Eye (tissue), 1 donor: ENCODE measurements at places on chromosomes 13 and 19.

DNA sequence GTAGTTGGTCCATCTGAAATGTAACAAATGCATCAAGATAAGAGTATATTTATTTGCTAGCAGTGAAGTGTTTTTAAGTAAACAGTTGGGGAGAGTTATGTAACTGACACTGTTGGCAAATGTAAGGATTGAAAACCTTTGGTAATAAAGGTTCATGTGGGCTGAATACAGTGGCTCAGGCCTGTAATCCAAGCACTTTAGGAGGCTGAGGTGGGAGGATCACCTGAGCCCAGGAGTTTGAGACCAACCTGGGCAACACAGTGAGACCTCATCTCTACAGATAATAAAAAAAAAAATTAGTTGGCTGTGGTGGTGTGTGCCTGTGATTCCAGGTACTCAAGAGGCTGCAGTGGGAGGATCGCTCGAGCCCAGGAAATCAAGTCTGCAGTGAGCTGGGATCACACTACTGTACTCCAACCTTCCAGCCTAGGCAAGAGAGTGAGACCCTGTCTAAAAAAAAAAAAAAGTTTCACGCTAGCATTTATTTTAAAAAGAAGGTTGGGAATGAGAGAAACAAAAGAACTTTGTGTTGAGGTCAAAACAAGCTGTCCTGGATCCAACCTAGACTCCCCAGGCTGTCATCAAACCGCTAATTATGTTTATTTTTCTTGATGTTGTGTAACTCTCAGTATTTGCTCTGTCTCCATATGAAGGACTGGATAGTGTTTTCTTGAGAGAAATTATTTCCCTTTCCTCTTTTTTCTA is 20.7 kb downstream of the SETDB2 start:
- no peak for DNase-seq

- no peak for DNase-seq
Observed at GRCh38 chr13:25756912-25757311, 294.9 kb downstream of the SHISA2 start.

GRCh38 chr19:50870417-50871089 is 2.7 kb upstream of the KLK2 start:
- DNase-seq, result no peak

- DNase-seq, result no peak
Observed at GRCh38 chr19:5501907-5502306, 46.7 kb downstream of the ZNRF4 start.

GRCh38 chr19:7894612-7895309 is 6.5 kb downstream of the LRRC8E start:
- no peak for DNase-seq

- no peak for DNase-seq
Observed at GRCh38 chr13:99357131-99357596, 50.0 kb upstream of the GPR183 start.

DNA sequence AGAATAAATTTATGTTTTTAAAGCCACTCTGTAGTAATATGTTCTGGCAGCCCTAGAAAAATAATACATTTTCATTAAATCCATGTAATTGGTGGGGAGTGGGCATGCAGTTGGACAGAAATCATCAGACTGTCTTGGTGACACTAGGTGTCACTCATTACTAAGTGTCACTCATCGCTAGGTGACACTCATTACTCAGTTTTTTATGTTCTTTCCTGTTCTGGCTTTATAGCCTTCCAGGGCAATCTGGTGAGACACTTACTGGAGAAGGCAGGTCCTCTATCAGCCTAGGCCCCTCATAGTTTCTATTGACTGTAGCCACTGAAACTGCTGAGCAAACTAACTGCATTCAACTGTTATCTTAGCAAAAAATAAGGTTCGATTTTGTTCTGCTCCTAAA is 542.1 kb downstream of the SLITRK1 start:
- no peak for DNase-seq

DNA sequence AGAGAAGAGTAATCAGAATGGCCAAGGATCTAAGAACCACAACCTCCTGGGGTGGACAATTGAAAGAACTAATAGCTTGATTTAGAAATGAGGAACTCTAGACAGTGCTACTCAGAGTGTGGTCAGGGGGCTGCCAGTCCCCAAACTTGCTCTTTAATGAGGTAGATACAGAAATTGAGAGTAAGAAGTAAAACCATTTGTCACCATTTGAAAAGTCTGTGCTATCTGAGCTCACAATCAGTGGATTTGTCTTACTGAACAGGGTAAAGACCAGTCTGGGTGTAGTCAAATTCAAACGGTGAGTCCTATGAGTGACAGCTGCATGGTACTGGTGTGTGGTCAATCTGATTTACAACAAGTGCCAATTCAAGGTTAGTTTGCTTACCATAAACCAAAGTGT is 118.9 kb downstream of the KL start:
- no peak for DNase-seq

GRCh38 chr13:25699600-25699999 is 327.8 kb downstream of the ATP8A2 start:
- DNase-seq, result no peak

GRCh38 chr13:112757759-112758086 is 67.9 kb downstream of the ATP11A start:
- no peak for DNase-seq

GRCh38 chr13:73772449-73773167 is 361.6 kb downstream of the KLF12 start:
- DNase-seq, result no peak

- DNase-seq, result no peak
Observed at GRCh38 chr13:71360041-71360440, 507.0 kb downstream of the DACH1 start.

DNA sequence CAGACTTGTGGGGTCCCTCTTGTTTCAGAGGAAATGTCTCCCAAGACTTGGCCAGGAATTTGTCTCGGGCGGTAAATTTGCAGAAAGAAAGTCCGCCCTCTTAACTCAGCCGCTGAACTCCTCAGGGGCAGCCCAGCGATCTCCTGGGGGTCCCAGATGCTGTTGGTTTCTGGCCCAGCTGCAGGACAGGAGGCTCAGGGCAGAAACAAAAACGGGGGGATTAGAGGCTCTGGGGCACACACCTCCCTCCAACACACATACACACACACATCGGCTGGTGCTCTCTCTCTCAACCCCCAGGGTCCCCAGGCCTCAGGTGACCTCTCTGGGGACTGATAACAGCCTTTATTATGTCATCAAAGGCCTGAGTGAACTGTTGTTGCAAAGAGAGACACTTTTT is 7.1 kb downstream of the ARHGEF18 start:
- no peak for DNase-seq

GRCh38 chr13:75736173-75736572 is 100.0 kb downstream of the LMO7 start:
- peak; percentile 15 for DNase-seq

- DNase-seq, result no peak
Observed at GRCh38 chr13:31835932-31836331, 96.6 kb downstream of the RXFP2 start.

DNA sequence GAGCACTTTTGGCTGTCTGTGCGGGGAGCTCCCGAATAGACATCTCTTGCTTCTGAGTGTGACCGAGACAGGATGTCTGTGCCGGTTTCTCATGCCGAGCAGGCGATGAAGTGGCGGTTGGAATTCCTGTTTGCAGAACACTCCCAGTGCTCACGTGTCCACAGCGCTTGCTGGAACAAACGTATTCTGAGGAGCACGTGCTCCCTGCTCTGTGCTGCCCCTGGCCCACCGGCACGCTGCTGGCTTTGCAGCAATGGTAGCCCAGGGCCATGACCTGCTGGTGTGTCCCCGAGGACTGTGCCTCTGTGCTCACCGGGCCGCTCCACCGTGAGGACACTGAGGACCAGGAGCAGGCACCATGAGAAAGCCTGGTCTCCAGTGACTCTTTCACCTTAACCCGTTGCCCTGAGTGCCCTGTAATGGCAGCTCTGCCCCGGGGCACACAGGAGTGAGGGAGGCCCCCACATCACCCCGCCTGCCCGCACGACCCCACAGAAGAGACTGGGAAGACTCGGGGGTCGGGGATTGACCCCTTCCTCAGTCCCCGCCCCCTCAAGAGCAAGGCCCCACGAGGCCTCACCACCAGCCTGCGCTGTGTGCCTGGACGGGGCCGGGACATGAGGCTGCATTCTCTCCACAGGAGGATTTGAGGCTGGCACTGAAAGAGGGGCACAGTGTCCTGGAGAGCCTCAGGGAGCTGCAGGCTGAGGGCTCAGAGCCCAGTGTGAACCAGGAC is 40.0 kb upstream of the F7 start:
- no peak for DNase-seq

DNA sequence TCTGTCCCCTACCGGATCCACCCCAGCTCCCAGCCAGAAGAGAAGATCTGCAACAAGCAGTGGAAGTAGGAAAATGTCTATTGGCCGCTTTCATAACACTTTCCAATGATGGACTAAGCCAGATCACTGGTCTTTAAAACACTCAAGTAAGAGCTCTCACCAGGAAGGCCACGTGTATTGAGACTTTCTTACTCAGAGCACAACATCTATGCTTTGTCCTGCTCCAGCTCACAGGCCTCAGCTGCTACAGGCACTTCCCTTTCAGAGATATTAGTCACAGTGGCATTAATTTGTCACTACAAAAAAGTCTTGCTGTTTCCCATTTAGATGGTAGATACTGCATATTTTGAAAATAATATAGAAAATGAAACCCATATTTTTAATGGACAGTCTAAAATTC is 164.2 kb downstream of the ABCC4 start:
- DNase-seq, result no peak

DNA sequence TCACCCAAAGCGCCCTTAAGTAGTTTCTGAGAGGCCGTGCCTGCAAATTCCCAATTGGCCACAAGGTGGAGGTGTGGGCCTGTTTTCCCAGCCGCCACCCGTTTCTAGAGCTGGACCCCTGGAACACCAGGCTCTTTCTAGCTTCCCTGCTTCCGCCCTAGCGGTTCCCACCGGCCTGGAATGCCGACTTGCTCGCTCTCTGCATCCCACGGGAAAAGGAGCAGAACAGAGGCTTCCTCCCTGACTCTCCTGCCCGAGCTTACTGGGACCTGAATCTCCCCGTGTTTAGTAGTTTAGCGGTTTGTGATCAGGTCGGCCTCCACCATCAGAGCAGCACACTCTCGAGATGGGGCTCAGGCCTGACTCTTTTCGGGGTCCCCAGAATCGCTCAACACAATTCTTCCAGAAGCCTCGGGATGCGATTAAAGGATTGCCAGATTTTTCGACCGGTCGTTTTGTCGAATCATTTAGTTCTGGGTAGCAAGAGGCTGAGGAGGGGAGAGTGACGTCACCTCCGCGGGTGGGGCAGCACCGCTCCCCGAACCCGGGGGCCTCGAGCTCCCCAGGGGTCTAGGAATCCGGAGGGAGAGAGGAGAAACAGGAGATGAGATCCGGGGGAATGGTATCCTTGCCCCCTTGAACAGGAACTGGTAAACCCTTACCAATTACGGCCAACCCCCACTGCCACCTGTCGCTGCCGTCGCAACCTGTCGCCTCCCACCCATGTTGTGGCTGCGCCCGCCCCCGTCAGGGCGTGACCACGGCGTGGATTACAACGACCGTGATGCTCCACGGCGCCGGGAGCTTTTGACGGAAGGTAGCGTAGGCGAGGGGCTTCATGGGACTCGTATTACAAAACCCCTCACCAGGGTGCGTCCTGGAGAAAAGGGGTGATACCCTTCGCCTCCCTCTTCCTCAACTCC is 8.0 kb downstream of the NAPSA start:
- peak; percentile 89 for DNase-seq

- no peak for DNase-seq
Observed at GRCh38 chr19:24141612-24142011, 54.6 kb downstream of the ZNF254 start.

GRCh38 chr19:9836021-9836420 is 903 bp downstream of the PIN1 start:
- no peak for DNase-seq

- DNase-seq, result no peak
Observed at GRCh38 chr19:53518716-53519115, 19.2 kb upstream of the ZNF331 start.

- no peak for DNase-seq
Observed at GRCh38 chr19:3279306-3279705, 54.8 kb downstream of the CELF5 start.

DNA sequence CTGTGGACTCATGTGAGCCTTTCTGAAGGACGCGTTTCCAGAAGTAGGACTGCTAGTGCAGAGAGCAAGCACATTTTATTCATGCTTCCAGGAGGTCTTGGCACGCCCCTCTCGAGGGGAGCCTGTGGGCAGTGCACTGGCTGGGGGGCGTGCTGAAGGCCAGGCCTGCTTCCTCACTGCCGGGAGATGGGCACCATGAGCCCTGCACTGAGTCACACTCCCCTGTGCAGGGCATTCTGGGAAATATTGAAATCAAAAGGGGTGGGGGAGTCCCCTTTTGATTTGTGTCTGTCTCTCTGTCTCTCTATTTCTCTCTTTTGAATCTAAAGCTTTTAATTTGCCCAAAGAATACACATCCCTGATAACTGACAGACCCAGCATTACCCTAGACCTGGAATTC is 34.0 kb downstream of the DPF1 start:
- no peak for DNase-seq

DNA sequence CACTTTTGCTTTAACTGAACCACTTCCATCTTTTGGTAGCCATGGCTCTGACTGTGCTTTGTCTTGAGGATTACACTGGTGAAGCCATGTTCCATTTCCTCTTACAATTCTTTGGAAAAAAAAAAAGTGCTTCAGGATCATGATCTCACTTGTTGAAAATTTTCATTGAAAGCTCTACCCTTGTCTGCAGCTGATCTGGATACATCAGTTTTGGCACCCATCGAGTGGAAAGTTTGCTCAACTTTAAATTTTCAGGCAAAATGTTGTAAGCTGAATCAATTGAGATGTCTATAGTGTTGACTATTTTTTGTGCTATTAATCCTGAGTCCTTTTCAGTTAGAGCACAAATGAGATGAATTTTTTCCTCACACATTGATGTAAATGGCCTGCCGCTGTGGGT is 48.3 kb upstream of the RFXAP start:
- no peak for DNase-seq

DNA sequence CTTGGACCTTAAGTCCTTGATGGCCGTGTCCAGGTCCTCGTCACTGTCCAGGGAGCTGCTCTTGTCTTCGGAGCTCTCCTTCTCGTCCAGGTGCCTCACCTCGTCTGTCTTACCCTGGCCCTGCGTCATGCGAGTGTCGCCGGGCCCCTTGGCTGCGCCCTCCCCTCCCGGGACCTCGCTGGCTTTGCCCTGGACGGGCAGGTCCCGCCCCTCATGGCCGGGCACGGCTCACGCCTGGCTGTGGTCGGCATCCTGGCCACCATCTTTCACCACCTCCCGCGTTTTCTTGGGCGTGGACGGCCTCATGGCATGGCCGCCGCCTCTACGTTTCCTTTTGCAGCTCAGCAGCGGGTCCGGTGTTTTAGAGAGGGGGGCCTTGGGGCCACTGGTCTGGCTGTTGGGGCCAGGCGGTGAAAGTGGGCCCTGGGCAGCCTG is 14.8 kb downstream of the RB1 start:
- no peak for DNase-seq

DNA sequence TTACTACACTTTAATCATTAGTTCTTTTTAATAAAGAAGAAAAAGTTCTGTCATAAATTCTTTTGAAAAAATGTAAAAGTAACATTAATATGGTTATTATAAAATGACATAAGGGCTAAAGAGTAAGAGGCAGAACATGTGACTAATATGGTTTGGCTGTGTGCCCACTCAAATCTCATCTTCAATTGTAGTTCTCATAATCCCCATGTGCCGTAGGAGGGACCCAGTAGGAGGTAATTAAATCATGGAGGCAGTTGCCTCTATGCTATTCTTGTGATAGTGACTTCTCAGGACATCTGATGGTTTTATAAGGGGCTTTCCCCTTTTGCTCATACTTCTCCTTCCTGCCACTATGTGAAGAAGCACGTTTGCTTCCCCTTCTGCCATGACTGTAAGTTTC is 104.5 kb downstream of the UGGT2 start:
- no peak for DNase-seq

GRCh38 chr19:1516395-1516753 is 3.6 kb upstream of the ADAMTSL5 start:
- no peak for DNase-seq
